ENCODE measurements at places on chromosomes 1 and 21. TPM values are rescaled to one million over a fixed set of nuclear protein-coding genes. Genes with fewer than 3 reads are reported as not detected.

GRCh38 chr1:34656299-34656698, 98.5 kb upstream of the GJB5 start:
- DNase-seq = no peak

ABCG1 gene
- total RNA-seq = 15.0 TPM

GRCh38 chr1:33050221-33051076, 13.8 kb upstream of the AK2 start:
- DNase-seq = no peak

RAD54L gene
- 0.56 TPM for total RNA-seq

LCE1C gene
- not detected for total RNA-seq

PM20D1 gene
- total RNA-seq = 0.64 TPM

DNA sequence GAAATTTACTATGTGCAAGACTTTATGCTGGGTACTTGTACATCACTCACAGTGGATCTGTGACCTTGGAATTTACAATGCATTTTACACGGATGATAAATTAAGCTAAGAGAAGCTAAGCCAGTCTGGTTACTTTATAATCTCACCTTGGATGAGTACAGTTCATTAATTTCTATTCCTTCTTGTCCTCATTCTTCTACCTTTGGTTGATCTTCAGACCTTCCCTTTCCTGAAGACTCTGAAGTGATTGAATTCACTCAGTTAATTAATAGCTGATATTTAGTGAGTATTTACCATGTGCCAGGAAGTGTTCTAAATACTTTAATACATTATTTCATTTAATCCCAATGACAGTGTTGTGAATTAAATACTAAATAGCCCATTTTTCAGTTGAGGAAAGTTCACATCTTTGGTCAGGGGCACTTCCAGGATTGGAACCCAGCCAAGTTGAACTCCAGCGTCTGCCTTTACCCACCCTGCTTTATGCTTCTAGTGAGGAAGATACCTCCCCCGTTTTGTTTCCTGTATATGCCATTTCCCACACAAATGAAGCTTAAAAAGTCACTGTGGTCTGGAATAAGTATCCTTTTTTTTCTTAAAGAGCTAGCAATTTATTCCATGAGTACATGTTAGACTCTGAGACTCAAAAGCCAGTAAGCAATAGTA, 146.6 kb downstream of the TLR5 start:
- DNase-seq = no peak

- no peak for DNase-seq
Observed at GRCh38 chr1:177448036-177448615, 277.4 kb downstream of the BRINP2 start.

KIAA0040 gene
- 15.6 TPM for total RNA-seq
